ENCODE measurements at places on chromosomes 1 and 21.

GRCh38 chr1:95407131-95407885, 173.3 kb downstream of the RWDD3 start:
- DNase-seq = no peak

DNA sequence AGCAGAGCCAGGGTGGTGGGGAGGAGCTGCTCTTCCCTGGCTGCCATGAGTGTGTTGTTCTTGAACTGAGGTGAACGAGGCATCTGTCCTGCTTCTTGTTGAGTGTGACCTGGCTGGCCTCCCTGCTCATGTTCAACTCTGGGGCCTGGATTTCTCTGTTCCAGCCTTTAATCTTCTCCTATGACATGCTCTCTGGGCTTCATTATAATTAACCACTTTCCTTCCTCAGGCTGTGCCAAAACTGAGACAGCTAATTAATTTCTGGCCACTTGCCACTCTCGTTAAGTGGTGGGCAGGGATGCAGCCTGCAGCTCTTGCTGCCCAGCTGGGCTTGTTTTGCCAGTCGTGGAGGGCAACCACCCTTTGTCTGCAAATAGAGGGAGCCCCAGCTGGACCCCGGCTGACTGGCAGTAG, 23.3 kb downstream of the OPRD1 start:
- peak; percentile 58 for DNase-seq

DNA sequence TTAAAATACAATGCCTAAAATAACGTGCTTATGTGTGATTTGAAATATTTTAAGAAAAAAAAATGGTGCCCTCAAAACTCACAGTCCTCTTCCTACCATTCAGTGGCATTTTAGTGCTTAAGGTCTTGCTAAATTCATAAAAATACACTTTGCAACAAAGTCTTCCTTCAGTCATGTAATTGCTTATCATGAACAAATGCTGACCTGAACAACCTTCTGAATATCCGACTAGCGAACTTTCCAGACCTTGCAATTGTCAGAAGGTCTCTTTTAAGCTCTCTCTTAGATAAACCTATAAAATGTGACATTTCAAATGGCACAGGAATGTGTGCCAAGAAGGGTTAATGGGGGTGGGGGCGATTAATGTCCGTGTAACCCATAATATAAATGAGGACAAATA, 858 bp downstream of the BRINP3 start:
- DNase-seq = no peak

GRCh38 chr1:61081686-61082310, 563 bp upstream of the NFIA start:
- DNase-seq = no peak

DNA sequence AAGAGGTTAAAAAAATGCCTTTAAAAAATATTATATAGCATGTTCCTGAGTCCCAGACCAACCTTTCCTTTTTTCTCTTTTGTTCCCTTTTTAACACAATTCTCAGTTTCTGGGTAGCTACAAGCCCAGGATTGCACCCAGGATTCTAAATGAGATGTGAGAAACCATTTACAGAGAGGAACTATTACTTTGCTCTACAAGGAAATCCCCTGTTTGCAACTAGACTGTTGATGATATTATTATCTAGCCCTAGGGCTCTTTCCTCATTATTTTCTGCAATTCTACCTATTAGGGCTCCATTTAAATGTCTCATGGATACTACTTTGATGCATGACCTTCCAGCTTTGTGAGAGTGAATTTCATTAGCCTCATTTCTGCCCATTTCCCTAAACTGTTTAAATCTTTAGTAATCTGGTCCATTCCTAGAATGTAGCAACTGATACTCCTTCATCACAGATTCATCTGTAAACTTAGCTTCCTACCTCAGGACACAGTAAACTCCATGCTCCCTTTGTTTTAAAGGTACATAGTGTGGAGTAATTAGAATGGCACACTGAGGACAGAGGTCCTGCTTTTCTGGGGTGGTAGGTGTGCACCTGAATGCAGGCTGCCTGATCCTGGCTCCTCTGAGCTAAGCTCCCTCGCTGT, 7.1 kb upstream of the KIF14 start:
- DNase-seq = no peak

- DNase-seq = no peak
These were observed 103.6 kb downstream of the SPAG17 start for GRCh38 chr1:118081387-118081786.

GRCh38 chr1:217563179-217563578, 67.7 kb downstream of the GPATCH2 start:
- no peak for DNase-seq

GRCh38 chr1:11598461-11598860, 55.8 kb downstream of the FBXO2 start:
- no peak for DNase-seq

GRCh38 chr1:147273409-147274336, 31.2 kb downstream of the CHD1L start:
- peak; percentile 51 for DNase-seq

DNA sequence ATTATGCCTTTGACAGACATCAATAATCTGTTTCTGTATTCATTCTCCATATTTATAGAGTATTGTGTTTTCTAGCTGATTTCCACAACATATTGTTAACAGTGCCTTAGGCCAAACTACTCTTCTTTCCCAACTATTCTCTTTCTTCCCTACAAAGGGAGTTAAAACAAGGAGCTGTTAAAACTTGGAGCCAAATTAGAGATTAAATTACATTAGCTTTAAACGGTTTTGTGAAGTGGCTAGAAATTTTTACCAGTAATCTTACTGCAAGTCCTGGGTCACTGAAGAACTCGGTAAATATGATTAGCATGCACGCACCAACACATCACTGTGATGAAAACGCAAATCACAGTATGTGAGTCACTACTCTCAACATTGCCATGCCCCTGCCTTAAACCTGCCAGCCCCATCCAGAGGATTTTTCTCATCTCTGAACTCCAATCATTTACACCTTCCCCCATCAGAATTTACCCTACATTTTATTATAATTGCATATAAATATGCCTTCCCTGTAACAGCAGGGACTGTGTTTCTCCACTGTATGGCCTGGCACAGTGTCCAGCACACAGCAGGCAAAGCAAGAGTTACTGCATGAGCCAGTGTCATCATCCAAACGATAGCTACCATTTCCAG, 1.5 kb upstream of the PRDX6 start:
- no peak for DNase-seq

DNA sequence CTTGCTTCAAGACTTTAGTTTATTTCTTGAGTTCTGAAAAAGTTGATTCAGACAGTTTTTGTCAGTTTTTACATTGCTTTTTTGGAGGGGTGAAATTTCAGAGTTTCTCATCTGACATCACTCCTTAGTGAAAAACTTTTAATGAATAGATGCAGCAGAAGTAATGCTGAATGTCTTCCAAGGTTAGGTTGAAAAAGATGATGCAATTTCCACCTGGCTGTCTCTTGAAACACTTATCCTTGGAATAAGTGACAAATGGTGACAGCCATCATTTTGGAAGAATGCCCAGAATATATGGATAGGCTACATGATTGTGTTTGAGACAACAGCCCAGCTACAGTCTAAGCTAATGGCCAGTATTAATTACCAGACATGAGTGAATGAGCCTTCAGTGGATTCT, 140.8 kb downstream of the ZNF644 start:
- no peak for DNase-seq

GRCh38 chr1:15214527-15214926, 32.5 kb upstream of the FHAD1 start:
- no peak for DNase-seq

GRCh38 chr1:167428395-167428794, 89.9 kb downstream of the CD247 start:
- no peak for DNase-seq

DNA sequence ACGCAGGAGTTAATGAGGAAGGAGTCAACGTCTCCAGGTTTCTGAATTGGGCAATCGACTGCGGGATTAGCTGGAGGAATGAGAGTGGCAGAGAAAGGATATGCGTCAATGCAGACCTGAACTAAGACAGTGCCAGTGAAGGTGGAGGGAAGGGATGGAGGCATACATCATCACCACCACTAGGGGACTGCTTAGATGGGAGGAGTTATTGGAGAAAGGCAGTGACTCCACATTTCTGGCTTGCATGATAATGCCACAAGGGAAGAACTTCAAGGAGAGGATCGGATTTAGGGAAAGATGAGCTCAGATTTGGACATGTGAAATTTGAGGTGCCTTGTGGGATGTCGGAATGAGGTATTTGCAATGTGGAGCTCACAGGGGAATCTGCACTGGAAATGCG, 17.5 kb downstream of the VASH2 start:
- peak; percentile 12 for DNase-seq

DNA sequence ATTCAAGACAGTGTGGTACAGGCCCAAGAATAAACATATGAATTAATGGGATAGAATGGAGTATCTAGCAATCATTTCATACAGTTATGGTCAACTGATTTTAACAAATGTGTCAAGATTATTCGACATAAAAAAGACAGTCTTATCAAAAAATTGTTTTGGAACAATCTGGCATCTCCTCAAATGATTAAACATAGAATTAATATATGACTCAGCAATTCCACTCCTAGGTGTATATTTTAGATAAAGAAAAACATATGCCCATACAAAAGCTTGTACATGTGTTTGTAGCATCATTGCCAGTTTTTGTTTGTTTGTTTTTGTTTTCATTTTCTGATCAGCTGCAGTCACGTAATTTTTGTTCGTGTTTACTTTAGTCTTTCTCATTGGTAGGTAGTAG, 1188.3 kb downstream of the BRINP3 start:
- no peak for DNase-seq

DNA sequence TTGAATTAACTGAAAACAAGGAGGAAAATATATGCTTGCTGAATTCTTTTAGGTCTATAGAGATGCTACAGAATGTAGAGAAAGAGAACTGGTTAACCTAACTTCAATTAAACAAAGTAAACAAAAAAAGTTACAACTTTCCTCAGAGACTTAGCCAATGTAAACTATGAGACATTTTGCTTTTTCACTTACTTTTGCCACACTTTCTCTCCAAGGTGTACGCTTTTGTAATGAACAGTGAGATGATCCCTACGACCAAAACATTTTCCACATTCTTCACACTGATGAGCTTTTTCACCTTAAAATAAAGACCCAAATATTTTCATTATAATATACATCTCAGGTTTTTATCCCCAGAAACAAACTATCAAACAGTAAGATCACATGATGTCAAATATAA, 28.3 kb upstream of the ASPM start:
- no peak for DNase-seq

- no peak for DNase-seq
These were observed 86.7 kb downstream of the PROX1 start for GRCh38 chr1:214074477-214074876.

GRCh38 chr1:68230901-68231626, 1.3 kb downstream of the WLS start:
- peak; percentile 47 for DNase-seq

GRCh38 chr1:55640708-55641473, 425.7 kb upstream of the USP24 start:
- DNase-seq = peak; percentile 1

DNA sequence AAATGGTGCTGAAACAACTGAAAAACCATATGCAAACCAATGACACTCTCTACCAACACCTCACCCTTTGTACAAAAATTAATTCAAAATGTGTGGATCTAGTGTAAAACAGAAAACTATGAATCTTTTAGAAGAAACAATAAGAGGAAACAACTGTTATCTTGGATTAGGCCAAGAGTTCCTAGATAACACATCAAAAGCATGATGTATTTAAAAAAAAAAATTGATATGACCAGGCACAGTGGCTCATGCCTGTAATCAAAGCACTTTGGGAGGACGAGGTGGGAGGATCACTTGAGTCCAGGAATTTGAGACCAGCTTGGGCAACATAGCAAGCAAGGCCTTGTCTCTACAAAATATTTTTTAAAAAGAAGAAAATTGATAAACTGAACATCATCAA, 79.0 kb downstream of the EIF4G3 start:
- no peak for DNase-seq

DNA sequence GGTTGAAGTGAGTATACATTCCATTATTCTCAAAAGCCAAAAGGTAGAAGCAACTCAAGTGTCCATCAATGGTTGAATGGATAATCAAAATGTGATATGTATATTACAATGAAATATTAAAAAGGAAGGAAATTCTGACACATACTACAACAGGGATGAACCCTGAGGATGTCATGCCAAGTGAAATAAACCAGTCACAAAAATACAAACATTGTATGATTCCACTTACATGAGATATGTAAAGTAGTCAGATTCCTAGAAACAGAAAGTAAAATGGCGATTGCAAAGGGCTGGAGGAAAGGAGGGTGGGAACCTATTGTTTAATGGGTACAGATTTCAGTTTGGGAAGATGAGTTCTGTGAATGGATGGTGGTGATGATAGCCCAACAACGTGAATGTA, 5.8 kb downstream of the SLC44A3 start:
- DNase-seq = no peak

- DNase-seq = no peak
These were observed 2.5 kb upstream of the DUSP23 start for GRCh38 chr1:159778266-159778665.

DNA sequence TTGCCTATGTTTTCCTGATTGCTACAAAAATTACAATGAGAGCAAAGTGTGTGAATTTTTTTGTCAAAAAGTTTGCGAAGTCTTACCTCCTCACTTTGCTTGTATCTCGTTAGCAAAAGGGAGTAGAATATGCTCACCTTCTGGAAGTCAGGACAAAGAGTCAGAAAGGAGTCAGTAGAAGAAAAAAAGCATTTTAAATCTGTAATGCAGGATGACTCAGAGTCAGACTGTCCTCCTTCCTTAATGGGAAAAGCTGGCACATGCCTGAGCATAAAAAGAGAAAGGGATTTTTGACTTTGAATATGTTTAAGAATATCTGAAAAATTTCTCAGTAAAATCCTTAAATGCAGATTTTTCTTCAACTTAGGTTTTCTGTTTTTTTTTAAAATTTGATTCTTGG, 14.2 kb upstream of the VN1R5 start:
- no peak for DNase-seq

GRCh38 chr1:18653916-18654315, 23.3 kb downstream of the PAX7 start:
- DNase-seq = no peak

DNA sequence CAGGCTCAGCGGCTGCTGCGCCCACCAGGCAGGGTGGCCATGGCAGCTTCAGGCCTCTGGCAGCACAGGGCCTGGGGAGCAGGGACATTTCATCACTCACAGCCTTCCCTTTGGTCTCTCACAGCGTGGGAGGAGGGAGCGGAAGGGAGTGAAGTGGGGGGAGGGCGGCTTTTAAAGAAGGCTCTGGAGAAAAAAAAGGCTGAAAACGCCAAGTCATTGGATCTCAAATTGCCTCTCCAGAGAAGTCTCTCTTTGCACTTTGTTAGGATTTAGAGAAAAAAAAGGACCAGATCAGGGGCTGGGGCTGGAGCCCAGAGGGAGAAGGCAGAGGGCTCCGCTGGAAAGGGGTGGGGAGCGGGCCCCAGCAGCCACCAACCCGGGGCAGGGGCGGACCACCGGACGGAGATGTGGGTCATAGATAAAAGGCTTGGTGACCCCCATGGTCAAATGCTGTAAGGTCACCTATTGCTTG, 209.9 kb downstream of the GRIK3 start:
- DNase-seq = no peak
